ENCODE measurements at places on chromosomes 7 and 10. TPM values are rescaled to one million over a fixed set of nuclear protein-coding genes. Genes with fewer than 3 reads are reported as not detected.

GRCh38 chr10:71701496-71702132 is 18.0 kb downstream of the C10orf105 start:
- no peaks in the 10 kb centered on the region for H3K36me3 ChIP-seq
- no peaks in the 10 kb centered on the region for H3K4me1 ChIP-seq
- H3K27me3 ChIP-seq = no peaks in the 10 kb centered on the region
- H3K27ac ChIP-seq = no peak overlapping the region
- no peak for DNase-seq

DNA sequence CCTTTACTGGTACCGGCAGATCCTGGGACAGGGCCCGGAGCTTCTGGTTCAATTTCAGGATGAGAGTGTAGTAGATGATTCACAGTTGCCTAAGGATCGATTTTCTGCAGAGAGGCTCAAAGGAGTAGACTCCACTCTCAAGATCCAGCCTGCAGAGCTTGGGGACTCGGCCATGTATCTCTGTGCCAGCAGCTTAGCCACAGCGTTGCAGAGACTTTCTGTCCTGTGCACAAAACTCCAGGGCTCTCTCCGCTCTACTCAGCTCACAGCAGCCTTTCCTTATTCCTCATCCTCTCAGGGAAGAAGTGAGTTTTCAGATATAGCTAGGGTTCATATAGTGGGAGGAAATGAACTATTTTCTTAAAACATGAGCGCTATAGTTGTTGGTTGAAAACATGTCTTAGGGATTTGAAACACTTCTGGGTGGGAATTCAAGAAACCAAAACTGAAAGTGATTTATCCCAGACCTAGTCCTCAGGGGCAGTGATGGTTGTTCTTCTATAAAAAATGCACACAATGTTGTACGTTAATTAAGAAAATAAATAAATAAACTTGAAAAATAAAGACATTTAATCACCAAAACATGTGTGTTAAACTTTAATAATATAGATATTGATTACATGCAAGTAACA is 150.2 kb upstream of the PRSS58 start:
- no peaks in the 10 kb centered on the region for H3K36me3 ChIP-seq
- DNase-seq = no peak
- H3K27me3 ChIP-seq = peaks cover 4% of the 10 kb centered on the region
- H3K4me1 ChIP-seq = no peaks in the 10 kb centered on the region
- H3K27ac ChIP-seq = no peak overlapping the region

DNA sequence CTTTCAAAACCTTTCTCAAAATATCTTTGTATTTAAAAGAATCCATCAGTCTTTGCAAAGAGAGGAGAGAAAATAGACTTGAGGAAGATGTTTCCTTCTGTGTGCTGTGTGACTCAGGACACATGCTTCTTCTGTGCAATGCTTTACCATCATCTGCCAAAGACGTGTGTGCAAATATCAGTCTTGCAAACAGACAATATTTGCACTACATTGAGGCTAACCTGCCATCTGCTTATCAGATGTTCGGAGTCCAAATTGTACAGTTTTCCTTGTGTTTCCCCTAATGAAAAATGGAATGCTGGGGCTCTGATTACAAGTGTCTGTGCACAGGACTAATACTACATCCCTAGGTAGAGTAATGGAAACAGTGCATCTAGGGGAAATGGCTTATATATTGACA is 353.1 kb upstream of the LRRTM3 start:
- H3K4me1 ChIP-seq = no peaks in the 10 kb centered on the region
- no peaks in the 10 kb centered on the region for H3K27me3 ChIP-seq
- no peak overlapping the region for H3K4me3 ChIP-seq
- H3K36me3 ChIP-seq = no peaks in the 10 kb centered on the region
- DNase-seq = no peak

DNA sequence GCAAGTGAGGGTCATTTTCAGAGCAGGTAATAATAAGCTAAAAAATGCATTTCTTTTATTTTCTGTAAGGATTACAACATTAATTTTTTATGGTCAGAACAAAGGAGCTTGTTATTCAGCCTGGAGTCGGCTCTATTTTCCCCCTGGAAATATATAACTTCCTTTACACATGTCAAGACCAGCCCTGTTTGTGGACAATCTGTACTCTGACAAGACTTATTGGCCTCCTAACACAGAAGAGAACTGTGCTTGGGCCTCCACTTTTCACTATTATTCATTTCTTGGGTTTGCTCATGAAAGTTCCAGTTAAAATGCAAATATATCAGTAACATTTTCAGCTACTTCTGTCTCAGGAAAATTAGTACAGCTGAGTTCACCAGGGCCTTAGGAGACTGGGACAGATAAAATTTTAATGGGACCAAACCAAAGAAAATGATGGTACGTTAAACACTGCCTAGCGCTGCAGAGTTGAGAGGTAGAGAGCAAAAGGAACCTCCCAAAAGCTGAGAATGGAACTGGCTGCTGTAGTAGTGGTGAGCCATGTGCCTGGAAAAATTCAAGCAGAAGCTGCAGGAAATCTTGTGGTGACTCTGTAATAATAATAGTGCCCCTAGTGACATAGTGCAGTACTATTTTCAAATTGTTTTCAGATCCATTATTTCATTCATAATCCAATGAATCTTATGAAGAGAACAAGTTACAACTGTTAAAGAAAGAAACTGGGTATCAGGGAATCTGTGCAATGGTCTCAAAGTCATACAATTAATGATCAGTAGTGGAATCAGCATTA is 227.2 kb upstream of the KIAA1217 start:
- H3K4me1 ChIP-seq = peaks cover 5% of the 10 kb centered on the region
- no peaks in the 10 kb centered on the region for H3K36me3 ChIP-seq
- no peak overlapping the region for H3K27ac ChIP-seq
- H3K27me3 ChIP-seq = no peaks in the 10 kb centered on the region

DNA sequence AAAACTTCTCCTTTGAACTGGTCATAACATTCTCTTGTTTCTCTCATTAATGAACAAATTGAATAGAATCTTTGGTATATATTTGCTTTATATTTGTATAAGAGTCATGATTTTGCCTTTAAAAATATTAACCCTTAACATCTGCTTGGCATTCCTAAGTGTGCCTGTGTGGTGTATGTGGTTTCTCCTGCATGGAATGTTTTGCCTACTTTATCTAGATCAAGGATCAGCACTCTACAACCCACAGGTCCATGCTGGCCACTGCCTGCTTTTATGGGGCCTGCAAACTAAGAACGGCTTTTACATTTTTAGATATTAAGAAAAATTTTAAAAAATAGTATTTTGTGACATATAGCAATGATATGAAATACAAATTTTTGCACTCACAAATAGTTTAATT is 4.3 kb upstream of the LAMB4 start:
- no peaks in the 10 kb centered on the region for H3K27me3 ChIP-seq
- H3K27ac ChIP-seq = no peak overlapping the region
- H3K4me1 ChIP-seq = peaks cover 16% of the 10 kb centered on the region
- no peak overlapping the region for H3K4me3 ChIP-seq
- no peak for DNase-seq
- H3K36me3 ChIP-seq = no peaks in the 10 kb centered on the region

- no peaks in the 10 kb centered on the region for H3K4me1 ChIP-seq
- no peak for DNase-seq
- no peak overlapping the region for H3K4me3 ChIP-seq
- no peaks in the 10 kb centered on the region for H3K36me3 ChIP-seq
- no peak overlapping the region for H3K27ac ChIP-seq
These were observed 1107.2 kb downstream of the NRG3 start for GRCh38 chr10:82982110-82982608.

Gene GNAT3
- not detected for total RNA-seq

Gene MRC1
- total RNA-seq = not detected

Gene GFRA1
- total RNA-seq = 26.5 TPM

Data from SJCRH30 (cell line).